ENCODE measurements at places on chromosomes 12 and 14.

DNA sequence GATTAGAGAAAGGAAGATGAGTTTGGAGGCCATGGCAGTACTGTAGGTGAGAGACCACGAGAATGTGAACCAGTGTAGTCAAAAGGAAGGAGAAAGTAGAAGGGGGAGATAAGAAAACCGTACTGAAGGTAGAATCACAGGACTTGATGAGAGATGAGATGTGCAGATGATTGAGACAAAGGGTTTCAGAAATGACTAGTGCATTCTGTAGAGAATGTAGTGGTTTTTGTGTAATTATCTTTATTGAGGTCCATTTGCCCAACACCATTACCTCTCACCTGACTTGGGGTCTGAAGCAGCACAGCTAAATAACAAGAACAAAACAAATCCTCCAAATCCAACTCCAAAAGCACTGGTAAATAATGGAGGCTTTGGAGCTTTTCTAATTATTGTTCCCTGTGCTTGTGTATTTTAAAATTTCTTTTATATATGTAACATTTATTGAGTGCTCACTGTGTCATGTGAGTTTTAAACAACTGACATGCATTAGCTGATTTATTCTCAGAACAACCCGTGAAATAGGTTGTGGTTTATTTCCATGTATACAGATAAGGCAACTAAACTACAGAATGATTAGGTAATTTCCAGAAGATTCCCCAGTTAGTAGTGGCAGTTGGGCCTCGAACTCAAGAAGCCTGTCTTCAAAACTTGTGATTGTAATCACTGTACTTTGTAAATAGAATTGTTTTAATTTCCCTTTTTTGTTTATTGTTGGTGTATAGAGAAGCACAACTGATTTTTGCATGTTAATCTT is 390.0 kb downstream of the AEBP2 start:
- ATAC-seq = no peak

DNA sequence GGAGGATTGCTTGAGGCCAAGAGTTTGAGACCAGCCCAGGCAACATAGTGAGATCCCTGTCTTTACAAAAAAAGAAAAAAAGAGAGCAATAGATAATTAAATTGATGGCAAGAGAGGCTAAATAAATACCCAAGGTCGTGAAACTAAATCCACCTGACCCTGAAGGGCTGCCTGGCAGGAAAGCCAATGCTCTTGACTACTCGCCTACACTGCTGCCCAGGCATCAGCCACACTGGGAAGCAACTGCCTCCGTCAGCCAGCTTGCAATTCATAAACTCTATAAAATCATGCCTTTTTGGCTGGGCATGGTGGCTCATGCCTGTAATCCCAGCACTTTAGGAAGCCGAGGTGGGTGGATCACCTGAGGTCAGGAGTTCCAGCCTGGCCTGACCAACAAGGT is 31.7 kb upstream of the RASSF3 start:
- no peak for ATAC-seq

DNA sequence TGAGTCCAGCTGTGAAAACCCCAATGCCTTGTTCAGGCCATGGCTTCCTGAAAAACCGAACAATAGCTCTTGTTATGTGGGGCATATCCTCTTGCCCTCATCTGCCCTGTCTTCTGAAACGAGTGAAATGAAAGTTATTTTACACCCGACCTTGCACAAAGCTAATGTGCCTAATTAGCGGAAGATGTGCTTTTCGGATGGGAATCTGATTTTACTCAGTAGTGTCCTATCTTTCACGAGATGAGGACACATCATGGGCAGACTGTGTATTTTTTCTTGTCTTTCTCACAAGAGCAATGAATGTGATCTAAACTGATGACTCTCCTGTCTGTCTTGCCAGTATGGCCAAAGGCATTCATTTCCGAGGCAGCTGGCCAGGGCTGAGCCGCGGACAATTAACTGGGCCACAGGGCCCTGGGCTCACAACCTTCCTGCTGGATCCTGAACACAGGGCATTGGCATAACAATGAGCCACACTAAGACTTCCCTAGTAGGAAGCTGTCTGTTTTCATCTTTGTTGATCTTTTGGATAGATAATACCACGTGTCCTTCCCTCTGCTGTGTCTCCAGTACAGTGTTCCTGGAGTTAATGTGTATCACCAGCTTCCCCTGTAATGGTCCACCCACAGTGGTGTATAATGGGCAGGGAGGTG is 86.0 kb upstream of the HIF1A start:
- peak; percentile 38 for ATAC-seq

DNA sequence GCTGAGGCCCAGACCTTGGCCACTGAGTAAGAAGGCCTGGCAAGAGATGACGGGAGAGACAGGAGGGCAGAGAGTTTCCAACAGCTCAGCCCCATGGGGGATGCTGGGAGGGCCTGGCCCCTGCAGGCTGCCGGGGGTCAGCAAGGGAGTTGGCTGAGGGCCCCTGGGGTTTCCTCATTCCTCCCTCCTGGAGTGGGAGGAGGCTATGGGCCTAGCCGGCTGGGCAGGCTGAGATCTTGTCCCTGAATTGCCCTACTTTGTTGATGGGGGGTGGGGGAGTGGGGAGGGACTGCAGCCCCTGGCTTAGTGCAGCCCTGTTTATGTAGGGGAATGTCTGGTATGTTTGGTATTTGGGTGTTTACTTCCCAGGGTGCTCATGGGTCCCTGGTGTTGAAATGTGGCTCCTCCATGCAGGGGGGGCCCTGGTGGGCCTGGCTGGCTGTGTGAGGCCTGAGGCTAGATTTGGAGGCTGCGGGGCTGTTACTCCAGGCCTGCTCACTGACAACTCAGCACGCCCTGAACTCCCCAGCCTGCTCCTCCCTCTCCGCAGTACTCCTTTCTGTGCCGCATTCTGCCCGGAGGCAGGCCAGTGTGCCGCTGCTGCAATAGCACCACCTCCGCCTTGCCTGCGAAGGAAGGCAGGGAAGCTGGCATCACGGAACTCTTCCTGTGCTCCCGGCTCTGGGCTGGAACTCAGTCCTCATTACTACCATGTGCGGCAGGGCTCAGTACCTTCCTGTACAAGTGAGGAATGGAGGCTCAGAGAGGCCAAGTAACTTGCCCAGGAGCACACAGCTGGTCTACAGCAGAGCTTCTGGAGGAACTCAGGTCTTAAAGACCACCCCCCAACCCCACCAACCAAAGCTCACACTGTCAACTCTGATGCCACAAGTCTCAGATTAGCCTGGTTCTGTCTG is 25.3 kb downstream of the JDP2 start:
- ATAC-seq = peak; percentile 82

DNA sequence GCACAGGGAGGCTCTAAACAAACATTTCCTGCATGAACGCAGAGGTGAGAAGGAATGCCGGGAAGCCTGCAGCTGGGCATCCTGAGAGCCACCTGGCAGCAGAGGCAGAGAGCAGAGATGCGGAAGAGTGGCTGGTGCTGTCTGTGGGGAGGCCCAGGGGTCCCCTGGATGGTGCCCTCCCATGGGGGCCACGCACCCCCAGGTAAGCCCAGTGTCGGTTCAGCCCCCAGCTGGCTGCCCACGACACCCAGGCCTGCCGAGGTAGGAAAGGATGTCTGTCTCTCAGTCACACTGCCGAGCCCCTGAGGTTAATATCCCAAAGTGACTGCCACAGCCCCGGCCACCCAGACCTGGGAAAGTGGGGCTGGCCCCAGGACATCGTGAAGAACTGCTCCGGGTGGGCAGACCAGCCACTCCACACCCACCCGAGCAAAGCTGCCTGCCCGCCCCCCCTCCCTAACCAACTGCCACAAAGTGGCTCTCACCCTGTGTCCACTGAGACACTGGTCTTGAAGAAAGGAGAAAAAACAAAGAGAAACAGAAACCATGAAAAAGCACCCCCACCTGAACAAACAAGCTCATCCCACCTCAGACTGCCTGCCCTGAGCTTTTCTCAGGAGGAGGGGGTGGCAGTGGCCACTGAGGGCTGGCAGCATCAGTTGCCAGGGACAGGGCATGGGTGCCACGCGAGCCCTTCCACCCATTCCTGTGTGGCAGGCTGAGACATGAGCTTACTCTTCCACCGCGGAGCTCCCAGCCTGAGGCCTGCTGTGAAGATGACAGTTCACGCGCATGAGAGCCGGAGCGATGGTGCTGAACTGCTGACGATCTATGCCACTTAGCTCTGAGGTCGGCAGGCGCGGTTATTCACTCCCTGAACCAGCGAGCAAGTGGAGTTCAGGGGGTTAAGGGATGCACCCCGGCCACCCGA is 40.8 kb downstream of the CCDC88C start:
- ATAC-seq = peak; percentile 43

- no peak for ATAC-seq
Measured at GRCh38 chr12:8556531-8557097, 15.9 kb upstream of the CLEC4E start.

DNA sequence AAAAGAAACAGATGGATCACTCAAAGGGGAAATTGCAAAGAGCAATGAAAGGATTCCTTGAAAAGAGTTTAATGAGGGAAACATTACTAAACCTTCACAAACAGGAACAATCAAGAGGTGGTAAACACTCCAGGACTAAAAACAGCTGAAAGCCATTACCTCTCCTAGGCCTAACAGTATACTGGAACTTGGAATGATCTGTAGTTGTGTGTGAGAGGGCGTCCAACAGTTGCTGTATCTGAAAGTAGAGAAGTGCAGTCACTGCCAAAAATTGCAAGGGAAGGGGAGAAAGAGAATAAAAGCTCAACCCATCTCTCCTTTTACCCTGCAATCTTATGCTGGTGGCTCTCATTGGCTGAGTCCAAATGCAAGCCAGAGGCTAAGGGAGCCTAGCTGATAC is 17.0 kb upstream of the MIS18BP1 start:
- ATAC-seq = no peak

- peak; percentile 69 for ATAC-seq
Measured at GRCh38 chr14:104680056-104680805, 9.2 kb upstream of the INF2 start.

DNA sequence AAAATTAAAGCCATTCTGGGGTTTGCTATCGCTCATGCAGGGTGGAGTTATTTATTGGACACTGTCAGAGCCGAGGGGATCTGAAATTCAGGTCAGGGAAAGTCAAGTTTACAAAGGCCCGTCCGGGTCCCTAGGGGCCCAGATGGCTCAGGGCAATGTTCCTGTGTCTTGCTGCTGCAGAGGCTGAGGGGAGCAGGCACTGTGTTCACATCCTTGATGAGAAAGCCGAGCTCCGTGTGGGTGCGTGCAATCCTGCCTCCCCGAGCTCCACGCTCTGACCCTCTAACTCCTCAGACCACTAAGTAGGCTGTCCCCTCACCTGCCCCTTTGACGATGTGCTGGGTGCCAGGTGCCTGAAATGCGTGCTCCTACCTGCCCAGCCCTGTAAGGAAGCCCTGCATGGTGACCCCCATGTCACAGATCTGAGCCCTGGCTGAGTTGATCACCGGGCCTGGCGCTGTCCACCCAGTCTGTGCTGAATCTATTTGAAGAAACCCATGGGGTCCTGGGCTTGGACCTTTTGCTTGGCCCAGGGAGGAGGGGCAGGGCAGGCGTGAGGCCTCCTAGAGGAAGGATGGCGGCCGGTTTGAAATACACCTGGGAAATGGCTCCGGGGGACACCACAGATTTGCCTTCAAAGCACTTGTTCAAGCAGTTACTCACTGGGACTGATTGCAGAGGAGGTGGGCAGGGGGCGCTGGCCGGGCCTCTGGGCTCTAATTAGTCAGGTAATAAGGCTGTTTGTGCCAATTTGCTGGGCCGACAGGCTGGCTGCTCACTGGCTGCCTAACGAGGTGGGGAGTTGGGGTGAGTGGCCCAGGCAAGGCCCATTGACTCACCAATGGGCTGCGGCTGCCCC is 204.3 kb downstream of the KIF26A start:
- no peak for ATAC-seq

DNA sequence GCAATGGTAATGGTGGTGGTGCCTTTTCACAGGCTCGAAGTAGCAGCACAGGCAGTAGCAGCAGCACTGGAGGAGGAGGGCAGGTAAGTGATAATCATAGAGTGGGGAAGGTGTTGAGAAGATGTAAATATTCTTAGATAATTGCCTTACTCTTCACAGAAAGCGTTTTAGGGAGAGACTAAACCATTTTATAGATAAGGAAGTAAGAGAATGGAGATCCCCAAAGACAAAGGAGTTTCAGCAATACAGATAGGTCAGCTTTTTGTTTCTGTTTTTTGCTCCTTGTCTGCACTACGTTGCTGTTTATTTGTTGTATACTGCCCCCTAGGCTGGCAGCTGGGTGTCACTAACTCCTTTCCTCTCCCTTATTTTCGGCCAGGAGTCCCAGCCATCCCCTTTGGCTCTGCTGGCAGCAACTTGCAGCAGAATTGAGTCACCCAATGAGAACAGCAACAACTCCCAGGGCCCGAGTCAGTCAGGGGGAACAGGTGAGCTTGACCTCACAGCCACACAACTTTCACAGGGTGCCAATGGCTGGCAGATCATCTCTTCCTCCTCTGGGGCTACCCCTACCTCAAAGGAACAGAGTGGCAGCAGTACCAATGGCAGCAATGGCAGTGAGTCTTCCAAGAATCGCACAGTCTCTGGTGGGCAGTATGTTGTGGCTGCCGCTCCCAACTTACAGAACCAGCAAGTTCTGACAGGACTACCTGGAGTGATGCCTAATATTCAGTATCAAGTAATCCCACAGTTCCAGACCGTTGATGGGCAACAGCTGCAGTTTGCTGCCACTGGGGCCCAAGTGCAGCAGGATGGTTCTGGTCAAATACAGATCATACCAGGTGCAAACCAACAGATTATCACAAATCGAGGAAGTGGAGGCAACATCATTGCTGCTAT is 2.0 kb downstream of the SP1 start:
- ATAC-seq = peak; percentile 8

- ATAC-seq = no peak
Measured at GRCh38 chr12:125775507-125775906, 710.3 kb downstream of the AACS start.

DNA sequence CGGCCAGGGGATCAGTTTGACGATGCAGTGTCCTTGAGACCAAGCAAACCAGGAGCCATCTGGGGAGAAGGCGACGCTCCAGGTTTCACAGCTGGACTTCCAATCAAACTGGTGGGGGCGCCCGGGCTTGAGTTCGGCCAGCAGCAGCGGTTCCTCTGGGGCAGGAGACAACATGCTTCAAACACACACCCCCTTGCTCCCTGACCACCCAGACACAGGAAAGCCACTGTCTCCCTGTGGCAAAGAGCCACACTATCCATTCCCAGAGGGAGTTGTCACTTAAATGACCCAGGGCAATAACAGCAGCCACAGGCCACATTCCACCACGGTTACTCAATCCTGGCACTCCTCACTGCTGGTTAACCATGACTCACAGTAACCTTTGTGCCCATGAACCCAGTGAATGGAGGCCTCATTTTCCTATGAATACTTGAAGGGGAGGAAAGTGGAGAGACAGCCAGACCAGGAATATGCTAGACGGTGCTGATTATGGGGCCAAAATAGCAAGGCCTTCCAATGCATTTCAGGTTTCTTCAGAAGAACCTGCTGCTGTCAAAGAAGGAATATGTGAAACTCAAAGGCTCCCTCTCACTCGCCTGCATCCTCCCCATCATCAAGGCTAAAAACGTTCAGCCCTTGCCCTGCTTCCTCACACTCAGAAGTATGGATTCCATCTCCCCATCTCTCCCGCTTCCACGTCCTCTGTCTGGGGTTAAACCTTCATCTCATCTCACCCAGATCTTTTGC is 8.5 kb downstream of the WSB2 start:
- peak; percentile 99 for ATAC-seq

DNA sequence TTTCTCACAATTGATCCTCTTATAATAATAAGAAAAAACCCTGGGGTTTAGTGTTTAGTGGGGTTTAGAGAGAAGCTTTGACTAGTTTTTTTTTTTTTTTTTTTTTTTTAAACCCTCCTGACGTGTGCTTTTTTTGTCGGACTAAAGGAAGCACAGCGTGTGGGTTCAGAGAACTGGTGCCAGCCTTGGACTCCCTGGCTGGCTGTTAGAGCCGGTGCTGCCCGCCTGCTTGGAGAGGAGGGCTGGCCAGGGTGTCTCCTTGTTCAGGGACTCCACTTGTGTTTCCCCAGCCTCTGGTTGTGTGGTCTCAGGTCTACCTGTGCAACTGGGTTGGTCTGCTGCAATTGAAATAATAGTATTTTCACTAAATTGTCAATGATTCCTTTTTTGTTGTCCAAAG is 54.1 kb upstream of the ASPG start:
- ATAC-seq = no peak

Data from esophagus mucosa (tissue), 1 donor.